NCI-H69 (cell line): ENCODE measurements at places on chromosomes 1 and 21.
A peak's percentile ranks its signal among the peaks of the same experiment; 100 is the strongest.

GRCh38 chr1:193181536-193181935, 4.9 kb downstream of the B3GALT2 start:
- DNase-seq, result no peak

DNA sequence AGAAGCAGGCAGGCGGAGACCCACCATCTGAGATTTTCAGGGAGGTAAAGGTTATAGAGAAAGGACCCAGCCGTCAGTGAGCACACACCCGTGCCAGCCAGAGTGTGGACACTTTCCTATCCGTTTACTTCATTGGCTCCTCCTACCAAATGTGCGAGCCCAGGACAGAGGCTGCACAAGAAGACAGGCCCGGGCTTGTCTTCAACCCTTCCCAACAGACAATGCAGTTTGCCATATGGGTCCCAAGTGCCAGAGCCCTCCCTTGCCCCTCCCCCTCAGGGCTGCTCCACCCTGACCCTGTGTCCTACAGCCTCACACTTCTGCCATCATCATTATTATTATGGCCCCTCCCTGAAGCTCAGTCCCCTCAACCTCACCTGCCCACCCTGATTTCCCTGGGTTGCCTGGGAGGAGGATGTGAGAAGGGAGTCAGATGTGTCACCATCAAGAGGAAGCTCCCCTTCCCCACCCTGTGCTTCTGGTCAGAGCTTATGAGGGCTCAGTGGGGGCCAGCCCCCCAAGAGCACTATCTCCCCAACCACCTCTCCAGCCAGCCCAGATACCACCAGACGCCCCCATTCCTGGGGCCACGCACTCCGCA, 9.4 kb downstream of the LAPTM5 start:
- peak; percentile 96 for DNase-seq

GRCh38 chr1:38741341-38741740, 118.2 kb downstream of the RRAGC start:
- DNase-seq, result no peak

DNA sequence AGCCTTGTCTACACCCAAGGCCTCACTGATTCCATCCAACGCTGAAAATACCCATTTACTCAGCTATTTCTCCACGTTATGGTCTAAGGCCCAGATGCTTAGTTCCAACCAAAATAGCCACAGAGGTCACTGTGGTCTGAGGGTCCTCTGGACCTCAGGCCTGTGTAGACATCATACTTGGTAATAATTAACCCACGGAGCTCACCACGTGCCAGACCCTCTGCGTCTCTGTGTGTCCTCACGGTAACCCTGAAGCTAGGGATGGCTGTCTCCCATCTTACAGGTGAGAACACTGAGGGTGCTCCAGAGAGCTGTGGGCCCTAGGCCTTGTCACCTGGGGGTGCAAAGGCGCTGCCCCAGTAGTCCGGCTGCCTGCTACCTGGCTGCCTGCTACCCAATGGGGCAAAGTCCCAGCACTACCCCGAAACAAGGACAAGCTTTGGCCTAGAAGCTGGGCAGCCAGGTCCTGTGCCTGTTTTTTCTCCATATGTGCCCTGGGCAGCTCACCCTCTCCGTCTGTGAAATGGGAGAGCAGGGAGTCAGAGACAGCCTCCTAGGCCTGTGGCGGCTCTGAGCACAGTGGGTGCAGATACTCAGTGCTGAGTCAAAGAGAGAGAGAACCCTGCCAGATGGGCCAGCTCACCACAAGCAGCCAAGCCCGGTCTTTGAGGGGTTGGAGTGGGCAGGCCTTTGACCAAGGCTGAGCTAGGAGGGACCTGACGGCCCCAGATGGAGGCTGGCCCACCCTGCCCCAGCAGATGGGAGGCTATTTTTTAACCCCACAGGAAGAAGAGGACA, 17.0 kb upstream of the RUNX3 start:
- DNase-seq, result no peak

DNA sequence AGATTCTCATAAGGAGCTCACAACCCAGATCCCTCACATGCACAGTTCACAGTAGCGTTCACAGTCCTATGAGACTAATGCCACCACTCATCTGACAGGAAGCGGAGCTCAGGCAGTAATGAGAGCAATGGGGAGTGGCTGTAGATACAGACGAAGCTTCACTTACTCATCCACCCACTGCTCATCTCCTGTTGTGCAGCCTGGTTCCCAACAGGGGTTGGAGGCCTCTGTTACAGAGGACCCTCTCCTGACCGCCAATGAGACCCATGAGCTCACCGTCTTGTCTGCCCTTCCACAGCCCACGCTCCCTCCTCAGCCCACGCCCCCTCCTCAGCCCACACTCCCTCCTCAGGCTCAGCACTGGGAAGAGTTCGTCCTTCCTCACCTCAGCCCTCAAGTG, 39.6 kb downstream of the RSPH1 start:
- no peak for DNase-seq

- peak; percentile 45 for DNase-seq
Measured at GRCh38 chr1:206581571-206581981, 30.7 kb downstream of the EIF2D start.

- peak; percentile 78 for DNase-seq
Measured at GRCh38 chr1:204731509-204731908, 46.0 kb upstream of the LRRN2 start.

GRCh38 chr21:42646076-42646825, 7.2 kb upstream of the PDE9A start:
- no peak for DNase-seq

DNA sequence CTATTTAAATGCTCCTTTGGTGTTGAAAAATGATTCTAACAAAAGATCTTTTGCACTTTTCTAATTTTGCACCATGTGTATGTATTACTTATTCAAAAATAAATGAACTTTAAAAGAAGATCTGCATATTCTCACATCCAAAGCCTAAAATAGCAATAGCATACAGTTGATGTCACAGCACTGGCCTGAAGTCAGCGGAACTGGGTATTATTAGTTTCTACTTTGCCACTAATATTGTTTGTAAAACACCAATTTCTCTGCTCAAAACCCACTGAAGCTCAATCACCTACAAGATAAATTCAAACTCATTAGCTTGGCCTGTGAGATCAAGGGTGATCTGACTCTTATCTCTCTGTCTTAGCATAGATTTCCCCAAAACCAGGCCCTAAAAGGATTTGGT, 34.5 kb upstream of the BCAR3 start:
- DNase-seq, result no peak

DNA sequence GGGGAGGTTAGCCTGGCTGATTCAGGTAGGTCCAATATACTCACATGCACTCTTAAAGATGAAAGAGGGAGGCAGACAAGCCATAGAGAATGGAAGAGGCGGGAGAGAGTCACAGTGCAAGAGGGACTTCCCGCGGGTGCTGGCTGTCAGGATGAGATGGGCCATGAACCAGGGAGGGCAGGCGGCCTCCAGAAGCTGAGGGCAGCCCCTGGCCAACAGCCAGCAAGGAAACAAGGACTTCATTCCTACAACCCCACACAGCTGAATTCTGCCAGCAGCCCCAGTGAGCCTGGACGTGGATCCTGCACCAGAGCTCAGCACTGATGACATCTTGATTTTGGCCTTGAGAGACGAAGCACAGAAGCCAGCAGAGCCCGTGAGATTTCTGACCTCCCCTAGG, 15.1 kb upstream of the B3GALT5 start:
- DNase-seq, result no peak

DNA sequence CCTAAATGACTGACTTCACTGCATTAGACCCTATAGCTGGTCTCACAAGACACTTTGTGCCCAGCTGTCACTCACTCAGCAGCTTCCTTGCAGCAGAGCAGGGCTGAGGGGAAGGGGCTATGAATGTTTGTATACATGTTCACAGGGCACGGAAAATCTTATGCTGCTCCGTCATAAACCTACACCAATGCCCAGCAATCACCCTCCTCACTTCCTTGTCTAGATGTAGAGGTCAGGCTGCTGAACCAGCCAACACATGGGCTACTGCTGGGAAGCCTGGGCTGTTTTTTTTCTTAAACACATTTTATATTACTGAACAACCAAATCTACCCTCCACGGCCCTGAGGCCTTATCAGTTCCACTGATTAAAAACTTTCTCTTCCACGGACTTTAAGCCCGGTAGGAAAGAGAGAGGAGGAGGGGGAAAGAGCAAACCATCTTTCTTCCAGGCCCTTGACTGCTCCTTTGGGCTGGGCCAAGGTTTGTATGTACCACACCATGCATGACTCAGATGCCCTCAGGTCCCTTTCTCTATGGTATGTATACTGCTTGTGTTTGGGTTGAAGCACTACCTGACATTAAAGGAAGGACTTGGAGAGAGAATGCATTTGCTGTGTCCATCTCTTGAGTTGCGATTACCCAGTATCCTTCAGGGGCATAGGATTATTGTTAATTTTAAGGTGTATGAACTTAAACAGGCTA, 12.7 kb downstream of the MTFR1L start:
- DNase-seq, result no peak

- peak; percentile 21 for DNase-seq
Measured at GRCh38 chr1:173934440-173934839, 17.3 kb upstream of the SERPINC1 start.

- DNase-seq, result no peak
Measured at GRCh38 chr1:59156051-59156450, 140.8 kb upstream of the FGGY start.

GRCh38 chr1:156090840-156091188, 8.5 kb upstream of the MEX3A start:
- DNase-seq, result peak; percentile 91

GRCh38 chr21:43632373-43632905, 26.8 kb downstream of the HSF2BP start:
- no peak for DNase-seq

DNA sequence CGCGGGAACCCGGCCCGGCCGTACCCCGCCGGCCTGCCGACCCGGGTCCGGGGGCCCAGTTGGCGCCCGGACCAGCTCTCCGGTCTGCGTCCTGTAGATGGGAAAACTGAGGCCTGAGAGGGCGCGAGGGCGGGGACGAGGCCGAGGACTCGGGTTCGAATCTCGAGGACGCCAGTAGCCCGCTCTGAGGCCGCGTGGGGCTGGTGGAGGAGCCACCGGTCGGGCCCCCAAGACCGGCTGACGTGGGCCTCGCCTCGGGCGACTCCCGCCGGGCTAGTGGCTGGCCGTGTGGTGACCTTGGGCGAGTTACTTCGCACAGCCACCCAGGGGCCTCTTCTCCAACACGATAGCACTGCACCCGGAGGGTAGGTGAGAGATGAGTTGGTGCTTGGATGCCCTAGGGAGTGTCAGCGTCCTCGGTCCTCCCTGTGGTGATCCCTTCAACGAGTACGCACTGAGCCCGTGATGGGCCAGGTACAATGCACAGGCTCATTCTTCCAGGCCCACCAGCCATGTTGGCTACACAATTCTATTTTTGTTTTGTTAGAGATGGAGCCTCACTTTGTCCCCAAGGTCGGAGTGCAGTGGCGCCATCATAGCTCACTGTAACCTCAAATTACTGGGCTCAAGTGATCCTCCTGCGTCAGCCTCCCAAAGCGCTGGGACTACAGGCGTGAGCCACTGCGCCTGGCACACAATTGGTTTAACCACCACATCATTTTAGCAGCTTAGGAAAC, 404 bp upstream of the SCMH1 start:
- peak; percentile 67 for DNase-seq

DNA sequence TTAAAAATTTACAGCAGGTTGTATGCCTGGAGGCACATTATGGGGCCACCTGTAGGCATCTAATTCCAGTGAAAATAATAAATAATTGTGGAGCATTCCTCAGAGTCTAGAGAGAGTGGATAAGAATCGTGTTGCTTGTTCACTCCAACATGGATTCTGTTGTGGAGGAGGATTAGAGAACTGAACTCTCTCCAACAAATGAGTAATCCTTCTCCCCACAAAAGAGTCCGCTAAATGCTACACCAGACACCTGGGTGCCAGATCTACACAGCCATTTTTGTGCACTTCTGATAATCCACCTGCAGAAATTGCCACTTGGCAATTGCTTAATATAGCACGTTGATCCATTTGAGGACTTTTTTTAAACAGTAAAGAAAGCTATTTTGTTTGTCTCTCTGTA, 113.7 kb upstream of the DPYD start:
- peak; percentile 84 for DNase-seq

DNA sequence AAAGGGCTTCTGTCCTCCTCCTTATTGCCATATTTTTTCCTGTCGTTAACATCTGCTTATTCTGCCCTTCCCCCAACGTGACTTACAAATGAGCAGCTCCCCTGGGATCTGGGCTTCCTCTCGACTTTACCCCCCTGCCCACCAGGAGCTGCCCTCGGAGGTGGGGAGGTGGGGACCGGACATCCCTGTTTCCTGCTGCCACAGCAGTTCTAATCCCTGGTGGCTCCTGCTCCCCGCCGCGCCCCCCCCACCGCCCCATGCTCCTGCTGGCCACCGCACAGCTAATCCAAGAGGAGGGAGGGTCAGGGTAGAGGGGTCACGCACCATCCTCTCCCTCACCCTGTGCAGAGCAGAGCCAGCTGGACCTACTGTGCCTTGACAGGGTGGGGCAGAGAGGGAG, 4.4 kb upstream of the SLC27A3 start:
- DNase-seq, result peak; percentile 25

DNA sequence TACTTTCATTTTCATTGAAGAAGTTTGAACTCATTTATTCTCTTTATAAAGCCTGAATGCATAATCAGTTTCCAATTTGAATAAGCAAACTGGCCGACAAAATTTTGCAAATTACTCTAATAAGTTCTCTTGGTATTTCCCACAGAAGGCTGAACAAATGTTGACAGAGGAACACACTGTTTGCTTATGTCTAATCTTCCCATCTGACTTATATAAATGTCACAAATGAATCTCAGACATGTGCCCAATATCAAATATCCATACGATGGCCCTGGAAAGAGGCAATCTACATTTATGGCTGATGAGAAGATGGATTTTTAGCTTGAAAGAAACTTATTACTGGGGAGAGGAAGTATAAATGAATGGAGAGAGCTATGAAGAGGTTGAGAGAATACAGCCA, 380.6 kb upstream of the ZRANB2 start:
- DNase-seq, result peak; percentile 15

DNA sequence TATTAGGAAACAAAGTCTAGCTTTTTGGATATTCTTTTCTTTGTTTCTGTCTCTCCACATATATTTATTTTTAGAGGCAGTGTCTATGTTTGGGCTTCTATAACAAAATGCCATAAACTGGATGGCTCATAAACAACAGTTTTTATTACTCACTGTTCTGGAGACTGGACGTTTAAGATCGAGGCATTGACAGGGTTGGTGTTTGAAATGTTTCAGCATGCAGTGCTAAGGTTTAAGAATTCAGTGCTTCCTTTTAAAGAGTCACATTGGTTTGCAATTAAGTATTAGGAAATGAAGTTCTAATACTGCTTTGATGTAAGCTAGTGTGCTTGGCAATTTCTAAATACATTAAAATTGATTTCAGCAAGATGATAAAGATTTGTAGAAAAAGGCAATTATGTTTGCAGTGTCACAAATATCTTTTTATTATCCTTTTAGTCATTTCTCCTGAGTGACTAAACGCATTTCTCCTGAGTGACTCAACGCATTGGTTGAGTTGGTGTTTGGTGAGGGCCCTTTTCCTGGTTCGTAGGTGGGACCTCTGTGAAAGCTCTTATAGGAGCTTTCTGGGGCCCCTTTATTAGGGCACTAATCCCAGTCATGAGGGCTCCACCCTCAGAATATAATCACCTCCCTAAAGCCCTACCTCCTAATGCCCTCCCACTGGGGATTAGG, 317.0 kb downstream of the USP25 start:
- DNase-seq, result no peak

GRCh38 chr21:15839026-15839425, 109.2 kb downstream of the USP25 start:
- DNase-seq, result no peak

- no peak for DNase-seq
Measured at GRCh38 chr1:23646091-23646490, 45.5 kb upstream of the RPL11 start.

GRCh38 chr1:19514391-19514831, 29.1 kb upstream of the CAPZB start:
- DNase-seq, result no peak
